Activated CD8-positive, alpha-beta T cell treated with anti-CD3 and anti-CD28 coated beads, Interleukin-2, amount 10 ng/mL, durations not matched to agents 7 days and 5 days (primary cell): ENCODE measurements at places on chromosomes 16 and 17.

DNA sequence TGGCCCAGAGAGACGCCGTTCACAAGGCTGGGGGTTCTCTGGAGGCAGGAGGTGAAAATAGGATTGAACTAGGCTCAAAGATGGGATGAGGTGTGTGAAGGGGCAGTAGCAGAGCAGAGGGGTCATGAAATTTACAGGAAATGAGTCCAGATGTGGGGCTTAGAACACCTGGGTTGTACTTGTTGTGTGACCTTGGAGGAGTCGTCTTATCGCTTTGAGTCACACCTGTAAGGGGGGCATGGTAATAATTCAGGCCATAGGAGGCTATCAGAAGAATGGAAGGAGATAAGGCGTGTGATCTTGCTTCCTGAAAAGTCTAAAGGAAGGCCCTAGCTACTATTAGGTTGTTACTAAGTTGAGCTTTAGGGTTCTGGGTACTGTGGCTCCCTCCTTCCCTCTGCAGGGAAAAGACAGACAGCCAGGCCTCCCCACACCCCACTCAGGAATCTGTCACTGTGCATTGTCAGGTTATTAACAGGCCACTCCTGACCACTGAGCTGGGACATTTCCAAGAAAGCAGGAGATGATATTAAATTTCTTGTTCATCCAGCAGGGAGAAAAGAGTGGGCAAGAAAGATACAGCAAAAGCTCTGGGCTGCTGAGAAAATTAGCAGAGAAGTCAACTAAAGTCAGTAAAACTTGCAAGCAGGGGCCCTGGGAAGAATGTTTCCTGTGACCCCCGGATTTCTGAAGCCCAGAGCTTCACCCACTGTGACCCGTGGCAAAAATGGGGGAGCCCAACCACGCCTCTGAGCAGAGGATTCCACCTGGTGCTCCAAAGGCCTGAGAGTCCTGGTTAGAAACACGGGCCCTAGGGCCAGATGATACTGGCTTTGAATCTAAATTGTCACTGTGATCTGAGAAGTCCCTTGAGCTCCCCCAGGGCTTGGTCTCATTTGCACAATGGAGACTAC lies 6.0 kb upstream of the CDC42EP4 start:
- DNase-seq: no peak

DNA sequence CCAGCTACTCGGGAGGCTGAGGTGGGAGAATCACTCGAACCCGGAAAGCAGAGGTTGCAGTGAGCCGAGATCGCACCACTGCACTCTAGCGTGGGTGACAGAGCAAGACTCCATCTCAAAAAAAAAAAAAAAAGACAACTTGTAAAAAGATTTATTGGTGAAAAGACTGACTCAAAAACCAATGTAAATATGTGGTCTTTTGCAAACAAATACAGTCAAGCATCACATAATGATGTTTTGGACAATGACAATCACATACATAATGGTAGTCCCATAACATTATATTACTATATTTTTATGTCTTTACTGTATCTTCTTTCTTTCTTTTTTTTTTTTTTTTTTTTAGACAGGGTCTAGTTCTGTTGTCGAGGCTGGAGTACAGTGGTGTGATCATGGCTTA lies 8.3 kb downstream of the CRLF3 start:
- DNase-seq: no peak

GRCh38 chr17:74442291-74442669 lies 10.4 kb downstream of the GPRC5C start:
- DNase-seq: no peak

DNA sequence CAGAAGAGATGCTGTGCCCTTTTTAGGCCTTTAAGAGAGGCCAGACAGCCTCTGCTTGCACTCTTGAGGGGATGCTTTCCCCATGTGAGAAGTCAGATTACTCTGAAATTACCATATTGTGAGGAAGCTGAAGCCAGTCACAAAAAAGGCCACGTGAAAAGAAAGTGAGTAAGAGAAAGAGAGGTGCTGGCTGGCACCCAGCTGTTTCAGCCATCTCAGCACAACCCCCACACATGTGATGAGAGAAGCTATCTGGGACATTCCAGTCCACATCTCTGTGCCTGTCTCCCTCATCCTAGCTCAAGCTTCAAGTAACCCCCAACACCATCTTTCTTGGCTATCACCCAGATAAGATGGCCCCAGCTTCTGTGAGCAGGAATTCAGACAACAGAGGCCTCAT lies 131.4 kb downstream of the HS3ST2 start:
- DNase-seq: no peak

GRCh38 chr16:67654403-67654911 lies 5.6 kb downstream of the ACD start:
- DNase-seq: no peak

DNA sequence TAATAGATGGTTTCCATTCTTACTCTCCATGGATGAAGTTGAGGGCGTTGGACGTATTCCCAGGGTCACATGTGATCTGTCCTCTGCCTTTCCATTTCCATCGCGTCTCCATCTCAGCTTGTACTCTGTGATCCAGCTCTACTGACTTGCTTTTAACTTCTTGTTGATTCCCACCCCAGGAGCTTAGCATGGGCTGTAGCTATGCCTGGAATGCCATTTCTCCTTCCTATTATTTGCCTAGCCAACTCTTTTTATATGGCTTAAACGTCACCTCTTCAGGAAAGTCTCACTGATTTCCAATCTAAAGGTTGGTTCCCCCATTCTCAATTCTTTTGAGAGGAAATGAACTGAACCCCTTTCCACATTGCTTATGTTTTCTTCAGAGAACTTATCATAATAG lies 475.9 kb downstream of the XYLT1 start:
- no peak for DNase-seq

- DNase-seq: peak; percentile 92
Observed at GRCh38 chr17:82297280-82297713, 20.1 kb downstream of the CD7 start.

DNA sequence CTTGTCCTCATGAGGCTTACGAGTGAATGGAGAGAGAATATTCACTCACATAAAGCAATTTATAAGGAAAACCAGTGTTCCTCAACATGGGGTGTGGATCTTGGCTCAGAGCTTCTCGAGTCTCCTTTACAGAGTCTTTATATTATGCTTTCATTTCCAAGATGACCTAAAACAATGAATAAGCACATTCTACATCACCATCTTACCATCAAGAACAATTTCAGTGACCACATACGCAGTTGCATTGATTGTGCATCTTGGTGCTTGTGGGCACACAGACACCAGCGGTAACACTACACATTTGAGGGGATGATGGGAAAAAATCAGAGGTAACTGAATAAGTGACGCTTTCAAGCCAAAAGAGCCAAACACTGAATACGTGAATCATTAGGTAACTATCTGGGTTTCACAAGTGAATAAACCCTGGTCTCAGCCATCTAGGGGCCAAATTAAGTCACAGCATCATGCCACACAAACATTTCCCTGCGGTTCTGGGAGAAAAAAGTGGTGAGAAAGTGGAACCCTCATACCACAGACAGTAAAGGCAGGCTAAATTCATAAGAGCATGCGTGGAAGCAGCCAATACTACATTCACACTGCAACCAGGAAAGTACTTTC lies 9.4 kb downstream of the CWC25 start:
- DNase-seq: peak; percentile 30

DNA sequence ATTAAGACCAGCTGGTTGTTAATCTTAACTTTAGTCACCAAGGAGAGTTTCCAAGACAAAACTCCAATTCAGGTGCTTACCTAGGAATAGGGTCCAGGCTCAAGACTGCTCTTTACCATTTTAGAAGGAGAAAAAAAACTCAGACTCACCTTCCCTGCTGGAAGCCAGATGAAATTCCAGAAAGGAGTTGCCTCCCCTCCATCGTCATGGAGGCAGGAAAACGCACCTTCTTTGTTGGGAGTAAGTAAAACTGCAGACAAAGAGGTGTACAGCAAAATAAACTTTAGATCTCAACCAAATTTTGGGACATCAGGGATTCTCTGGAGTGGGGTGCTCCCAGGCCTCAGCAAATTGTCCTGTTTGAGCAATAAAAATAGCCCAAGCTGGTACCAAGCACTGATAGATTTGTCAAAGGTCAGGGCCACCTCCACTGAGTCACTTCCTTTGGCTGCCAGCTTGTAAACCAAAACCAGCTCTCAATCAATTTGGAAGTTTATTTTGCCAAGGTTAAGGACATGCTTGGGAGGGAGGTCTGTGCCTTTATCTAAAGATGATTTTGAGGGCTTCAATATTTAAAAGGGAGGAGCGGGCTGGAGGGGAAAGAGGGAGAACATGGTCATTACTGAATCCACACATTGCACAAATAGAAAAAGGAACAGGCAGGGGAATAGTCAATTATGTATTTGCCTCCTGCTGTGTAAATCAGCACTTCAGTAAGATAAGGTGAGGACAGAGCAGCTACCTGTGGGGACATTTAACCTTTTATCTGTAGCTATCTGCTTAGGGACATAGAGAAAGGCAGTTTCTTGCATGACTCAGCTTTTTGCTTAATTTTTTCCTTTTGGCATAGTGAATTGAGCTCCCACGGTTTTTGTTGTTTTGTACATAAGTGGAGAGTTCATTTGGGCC lies 1.5 kb upstream of the ALDH3A2 start:
- DNase-seq: no peak

GRCh38 chr16:3999479-4000325 lies 116.5 kb downstream of the ADCY9 start:
- DNase-seq: no peak

DNA sequence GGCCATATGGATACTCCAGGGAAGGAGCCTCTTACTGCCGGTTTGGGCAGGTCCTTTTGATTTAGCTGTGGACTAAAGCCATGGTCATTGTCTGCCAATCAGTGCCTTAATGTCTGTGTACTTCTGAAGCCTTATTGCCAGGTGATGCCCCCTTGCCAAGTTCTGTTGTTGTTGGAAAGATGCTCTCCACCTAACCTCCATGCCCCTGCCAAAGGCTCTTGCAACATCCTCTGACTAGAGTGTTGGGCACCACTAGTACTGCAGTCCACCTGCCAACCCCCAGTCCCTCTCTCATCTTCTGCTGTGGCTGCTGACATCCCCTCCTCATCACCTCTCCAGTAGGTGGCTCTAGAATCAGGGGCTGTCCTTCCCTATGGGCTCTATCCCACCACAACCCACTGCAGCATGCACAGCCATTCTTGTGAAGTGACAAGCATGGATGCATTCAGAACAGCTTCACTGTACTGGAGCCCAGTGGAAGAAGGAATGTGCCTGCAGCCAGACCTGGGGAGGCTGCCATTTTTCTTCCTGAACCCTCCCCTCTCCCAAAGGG lies 375.3 kb upstream of the CDH5 start:
- DNase-seq: no peak

DNA sequence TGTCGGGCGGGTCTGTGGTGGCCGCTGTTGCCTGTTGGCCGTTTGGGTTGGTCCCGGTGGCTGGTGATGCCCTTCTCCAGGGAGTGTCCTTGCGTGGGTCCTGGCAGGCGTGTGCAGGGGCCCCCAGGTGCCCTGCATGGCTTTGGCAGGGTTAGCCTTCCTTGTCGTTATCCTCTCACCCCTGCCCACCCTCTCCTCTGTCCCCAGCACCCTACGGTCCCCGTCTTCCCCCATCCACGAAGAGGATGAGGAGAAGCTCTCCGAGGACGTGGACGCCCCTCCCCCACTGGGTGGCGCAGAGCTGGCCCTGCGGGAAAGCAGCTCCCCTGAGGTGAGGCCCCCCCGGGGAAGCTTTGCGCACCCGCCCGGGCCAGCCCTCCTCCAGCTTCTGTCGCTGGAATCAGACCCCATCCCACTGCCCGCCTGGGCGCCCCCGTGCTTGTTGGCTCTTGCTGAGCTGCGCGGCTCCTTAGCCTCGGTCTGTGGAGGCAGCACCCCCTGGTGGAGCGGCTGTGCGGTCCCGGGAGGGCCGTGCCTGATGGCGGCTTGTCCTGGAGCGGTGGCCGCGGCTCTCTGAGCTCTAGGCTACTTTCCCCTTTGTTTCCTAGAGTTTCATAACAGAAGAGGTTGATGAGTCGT lies 10.6 kb upstream of the NUDT16L1 start:
- DNase-seq: peak; percentile 49

DNA sequence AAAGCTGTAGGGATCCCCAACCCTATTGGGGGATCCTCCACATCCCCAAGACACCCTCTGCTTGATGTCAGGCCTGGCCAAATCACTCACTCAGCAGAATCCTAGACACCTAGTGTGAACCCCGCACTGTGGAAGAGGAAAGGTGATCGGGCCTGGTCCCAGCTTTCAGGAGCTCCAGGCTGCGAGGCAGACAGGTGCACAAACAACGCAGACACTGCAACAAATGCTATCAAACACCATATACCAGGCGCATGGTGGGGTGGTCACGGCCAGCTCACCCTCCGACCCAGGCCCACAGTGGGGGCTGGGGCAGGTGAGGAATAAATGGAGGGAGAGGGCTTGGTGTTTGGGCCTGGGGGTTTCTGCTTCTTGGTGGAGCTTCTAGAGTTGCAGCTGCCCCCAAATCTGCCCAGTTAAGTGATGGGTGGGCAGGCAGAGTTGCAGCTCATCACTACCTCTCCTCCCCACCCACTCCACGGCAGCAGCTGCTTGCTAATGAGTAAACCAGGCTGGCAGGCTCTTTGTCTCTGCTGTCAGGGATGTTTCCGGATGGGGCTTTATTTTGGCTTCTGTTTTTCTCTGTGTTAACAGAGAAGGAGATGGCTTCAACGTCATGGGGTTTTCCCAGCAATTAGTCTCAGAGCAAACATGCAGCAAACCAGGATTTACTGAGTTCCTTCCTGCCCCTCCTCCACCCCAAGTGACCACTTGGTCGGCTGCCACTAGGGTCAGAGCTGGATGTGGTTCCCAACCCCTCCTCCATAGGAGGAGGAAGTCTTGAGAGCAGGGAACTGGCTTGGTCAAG lies 46.6 kb downstream of the PECAM1 start:
- no peak for DNase-seq

- no peak for DNase-seq
Observed at GRCh38 chr16:48101069-48101674, 54.6 kb downstream of the ABCC12 start.

GRCh38 chr16:68332411-68333121 lies 21.7 kb downstream of the PRMT7 start:
- DNase-seq: peak; percentile 32

DNA sequence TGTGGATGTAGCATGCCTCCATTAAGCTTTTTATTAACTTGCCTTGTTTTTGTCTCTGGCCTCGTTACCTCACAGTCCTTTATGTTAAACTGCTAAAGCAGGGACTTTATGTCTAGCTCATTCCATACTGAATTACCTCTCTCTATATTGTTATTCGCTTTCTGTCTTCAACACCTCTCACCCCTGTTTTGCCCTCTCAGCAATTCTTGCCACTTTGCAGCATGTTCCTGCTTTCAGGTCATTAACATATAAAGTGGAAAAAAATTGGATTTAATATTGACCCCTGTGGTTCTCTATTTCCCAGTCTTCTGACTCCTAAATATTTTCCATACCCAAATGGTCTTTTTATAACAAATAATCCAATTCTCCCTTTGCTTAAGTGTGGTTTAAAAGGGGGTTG lies 810.4 kb upstream of the KIF2B start:
- DNase-seq: no peak

DNA sequence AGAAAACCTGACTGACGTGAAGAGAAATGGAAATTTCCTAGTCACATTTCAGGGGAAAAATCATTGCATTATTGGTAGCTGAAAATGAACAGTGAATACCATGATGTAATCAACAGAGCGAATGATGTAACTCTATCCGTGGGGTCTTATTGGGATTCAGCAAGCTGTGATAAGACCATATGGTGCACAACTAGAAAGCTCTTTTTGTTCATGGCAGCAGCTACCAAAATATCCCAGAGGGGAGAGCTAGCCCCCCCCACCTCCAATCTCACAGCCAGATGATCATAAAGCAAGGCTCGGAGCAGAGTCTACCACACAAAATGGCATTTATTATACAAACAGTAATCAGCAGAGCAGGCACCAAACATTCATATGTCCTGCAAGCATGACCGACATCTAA lies 22.2 kb upstream of the DNAH17 start:
- DNase-seq: no peak

GRCh38 chr16:50263060-50263909 lies 3.1 kb upstream of the ADCY7 start:
- DNase-seq: no peak

GRCh38 chr17:41785091-41785858 lies 1.2 kb downstream of the JUP start:
- no peak for DNase-seq
